Activated CD4-positive, alpha-beta T cell treated with anti-CD3 and anti-CD28 coated beads for 24 hours (primary cell): ENCODE measurements at places on chromosomes 4 and X.

DNA sequence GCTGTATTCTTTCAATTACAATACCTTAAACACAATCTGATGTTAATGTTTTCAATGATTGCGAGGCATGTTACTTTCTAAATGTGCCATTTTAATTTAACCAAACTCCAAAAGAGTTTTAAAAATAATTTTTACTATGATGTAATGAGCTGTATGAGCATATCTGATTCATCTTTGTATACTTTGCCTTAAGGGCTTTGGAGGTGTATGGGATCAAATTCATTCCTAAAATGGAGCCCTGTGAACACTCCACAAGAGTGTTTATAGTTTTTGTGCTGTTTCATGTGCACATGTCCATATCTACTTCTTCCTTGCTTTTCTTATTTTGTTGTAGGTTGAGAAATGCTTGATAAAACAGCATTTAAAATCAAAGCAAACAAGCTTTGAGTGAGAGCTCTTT, 82.4 kb downstream of the ATP10D start:
- no peak for DNase-seq

- DNase-seq = no peak
Observed at GRCh38 chrX:98380556-98380955, 1496.8 kb downstream of the RPA4 start.

DNA sequence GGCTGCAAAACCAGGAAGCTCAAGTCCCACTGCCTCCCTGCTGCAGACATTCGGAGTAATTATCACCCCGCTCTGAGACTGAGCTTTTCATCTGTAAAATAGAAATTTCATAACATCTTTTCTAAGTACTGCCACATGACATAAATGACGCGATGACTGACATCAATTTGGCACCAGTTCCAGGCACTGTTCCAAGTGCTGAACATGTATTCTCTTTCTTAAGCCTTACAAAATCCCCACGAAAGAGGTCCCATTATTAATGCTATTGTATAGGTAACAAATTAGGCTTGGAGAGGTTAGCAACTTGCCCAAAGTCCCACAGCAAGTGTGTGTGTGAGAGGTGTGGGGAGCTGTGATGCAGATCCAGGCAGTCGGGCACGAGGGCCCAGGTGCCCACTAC, 56.4 kb downstream of the SLC2A9 start:
- DNase-seq = no peak

GRCh38 chr4:143281507-143282190, 55.0 kb upstream of the GAB1 start:
- DNase-seq = no peak

DNA sequence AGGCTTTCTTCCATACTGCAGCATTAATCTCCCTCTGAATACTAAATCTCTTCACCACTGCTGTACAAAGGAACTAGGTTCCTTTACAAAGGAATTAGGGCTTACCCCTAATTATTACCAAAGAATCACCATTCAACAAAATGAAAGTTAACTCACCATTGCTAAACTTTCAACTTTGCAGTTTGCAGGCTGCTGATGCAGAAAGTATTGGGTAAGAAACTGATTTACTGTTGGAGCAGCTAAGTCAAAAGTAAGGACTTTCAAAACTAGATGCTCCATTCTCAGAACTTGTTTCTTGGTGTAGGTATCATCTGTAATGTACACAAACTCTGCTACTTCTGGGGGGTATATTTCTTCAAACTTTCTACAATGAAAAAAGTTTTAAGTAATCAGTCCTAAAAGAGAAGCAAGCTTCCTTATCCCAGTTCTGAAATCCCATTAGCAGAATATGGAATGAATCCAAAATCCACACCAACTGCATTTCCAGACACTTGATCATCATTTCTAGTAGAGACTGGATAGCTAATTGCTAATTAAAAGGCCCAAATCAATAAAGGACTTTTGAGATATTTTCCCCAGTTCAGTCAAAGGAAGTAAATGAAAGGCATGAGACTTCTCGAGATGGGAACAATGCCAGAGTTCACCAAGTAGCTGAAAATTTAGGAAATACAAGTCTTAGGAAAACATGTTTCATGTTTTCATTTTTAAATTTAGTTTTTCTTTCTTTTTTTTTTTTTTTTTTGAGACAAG, 4.3 kb downstream of the CCNA2 start:
- DNase-seq = no peak
